ENCODE measurements at places on chromosomes 2 and 18.

DNA sequence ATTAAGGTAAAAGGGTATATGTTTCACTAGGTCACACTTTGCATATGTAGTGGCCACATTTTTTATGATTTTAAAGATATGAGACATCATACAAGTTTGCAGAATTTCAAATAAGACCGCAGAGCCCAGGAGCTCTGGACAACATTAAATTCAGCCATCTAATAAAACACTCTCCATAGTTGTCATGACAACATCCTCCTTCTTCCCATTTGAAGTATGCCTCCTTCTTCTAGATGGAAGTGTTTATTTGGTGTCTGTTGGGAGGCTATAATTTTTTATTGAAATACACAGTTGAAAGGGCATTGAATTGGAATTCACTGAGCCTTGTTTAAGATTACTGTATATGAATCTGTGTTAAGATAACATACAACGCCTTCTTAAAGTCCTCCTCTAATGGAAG, 467.3 kb downstream of the CMPK2 start:
- no peak for DNase-seq

DNA sequence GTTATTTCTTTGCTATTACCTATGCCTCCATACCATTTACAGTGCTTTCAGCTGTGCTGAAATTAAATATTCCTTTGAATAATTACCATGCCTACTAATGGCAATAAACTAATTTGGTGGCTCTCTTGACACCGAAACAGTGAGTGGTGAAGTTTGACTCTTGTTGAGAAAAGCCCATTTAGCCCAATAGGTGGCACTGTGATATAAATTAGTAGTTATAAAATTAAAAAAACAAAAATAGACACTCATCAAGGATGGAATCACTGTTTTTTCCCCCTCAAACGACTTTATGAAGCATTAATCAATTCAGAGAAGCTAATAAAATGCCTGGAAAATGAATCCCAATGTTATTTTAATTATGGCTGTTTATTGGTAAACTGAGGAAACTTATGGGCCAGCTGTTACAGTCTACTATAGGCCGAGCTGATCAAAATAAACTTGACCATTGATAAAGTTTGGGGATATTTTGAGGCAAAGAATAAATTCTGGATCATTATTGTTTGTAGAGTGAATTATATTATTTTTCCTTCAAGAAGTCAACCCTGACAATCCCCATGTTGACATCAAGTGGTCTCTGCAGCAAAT, 339.6 kb downstream of the TRIB2 start:
- DNase-seq: peak; percentile 8

- DNase-seq: no peak
Observed at GRCh38 chr2:33380719-33381118, 95.7 kb upstream of the RASGRP3 start.

DNA sequence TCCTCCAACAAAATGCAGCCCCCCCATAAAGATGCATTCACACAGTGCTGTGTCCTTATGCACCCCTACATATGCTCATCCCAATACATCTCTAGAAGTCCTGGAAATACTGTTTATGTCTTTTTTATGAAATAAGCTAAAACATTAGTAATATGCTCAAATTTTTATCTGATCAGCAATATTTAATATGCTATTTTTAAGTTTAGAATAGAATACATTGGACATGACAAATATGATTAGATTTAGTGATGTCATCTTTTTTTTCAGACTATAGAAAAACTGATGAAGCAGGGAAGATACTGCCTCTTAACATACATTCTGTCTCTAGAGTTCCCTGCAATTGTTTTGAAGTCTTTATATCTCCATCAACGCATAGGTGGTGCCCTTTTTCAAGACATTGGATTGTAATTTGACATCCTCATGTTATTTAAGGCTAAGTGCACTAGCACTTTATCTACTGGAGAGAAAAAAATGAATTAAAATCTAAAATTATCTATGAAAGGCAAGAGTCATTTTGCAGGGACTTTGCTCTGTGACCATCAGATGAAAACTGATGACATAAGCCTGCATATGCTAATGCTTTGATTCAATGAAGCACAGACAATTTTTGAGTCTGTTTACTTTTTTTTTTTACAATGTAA, 395.3 kb downstream of the LPIN1 start:
- no peak for DNase-seq

DNA sequence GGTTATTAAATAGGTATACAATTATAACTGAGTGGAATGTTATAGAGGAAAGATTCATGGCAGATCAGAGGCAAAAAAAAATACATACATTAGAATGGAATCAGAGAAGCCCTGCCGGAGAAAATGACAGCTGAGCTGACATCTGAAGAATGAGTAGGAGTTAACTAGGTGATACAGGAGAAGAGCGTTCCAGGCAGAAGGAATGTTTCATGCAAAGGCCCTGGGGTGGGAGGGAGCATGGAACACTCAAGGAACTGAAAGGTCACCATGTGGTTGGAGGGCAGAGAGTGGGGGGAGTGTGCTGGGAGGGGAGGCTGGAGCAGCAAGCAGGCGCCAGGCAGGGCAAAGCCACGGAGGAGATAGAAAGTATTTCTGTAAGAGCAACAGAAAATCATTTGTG, 31.6 kb upstream of the CDK5R2 start:
- DNase-seq: no peak

DNA sequence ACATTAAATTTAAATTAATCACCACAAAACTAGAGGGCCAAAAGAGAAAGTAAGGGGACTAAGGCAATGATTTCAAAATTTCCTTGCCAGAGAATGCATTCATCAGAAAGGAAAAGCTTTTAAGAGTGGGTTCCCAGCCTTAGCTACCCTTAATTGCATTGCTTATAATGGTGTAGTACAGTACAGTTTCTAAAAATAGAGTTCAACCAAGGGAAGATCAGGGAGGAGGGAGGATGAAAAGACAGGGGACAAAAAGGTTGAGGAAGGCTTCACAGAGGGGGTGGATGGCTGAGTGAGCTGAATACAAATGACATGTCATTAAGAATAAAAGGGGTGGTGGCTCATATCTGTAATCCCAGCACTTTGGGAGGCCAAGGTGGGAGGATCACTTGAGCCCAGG, 119.9 kb downstream of the RBMS1 start:
- DNase-seq: no peak

DNA sequence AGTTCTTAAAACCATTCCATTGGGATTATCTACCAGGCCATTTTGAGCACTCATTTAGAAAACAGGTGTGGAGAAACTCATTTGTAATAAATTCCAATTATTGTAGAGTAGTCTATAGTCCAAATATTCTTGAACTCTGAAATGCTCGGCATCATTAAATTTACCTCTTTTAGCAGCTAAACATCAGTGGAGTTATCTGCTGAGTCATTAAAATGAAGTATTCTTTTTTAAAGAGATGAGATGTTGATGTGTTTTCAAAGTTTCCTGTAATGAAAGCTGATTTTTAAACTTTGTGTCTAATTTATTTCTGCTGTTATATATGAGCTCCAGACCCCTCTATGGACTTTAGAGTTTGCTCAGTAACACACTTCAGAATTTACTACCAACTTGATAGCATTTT, 1635.2 kb downstream of the SUCLG1 start:
- no peak for DNase-seq

- DNase-seq: no peak
Observed at GRCh38 chr2:206462240-206462854, 19.0 kb downstream of the ADAM23 start.

GRCh38 chr2:230908595-230909191, 16.3 kb downstream of the GPR55 start:
- peak; percentile 83 for DNase-seq
